ENCODE measurements at places on chromosomes 7 and 10.

DNA sequence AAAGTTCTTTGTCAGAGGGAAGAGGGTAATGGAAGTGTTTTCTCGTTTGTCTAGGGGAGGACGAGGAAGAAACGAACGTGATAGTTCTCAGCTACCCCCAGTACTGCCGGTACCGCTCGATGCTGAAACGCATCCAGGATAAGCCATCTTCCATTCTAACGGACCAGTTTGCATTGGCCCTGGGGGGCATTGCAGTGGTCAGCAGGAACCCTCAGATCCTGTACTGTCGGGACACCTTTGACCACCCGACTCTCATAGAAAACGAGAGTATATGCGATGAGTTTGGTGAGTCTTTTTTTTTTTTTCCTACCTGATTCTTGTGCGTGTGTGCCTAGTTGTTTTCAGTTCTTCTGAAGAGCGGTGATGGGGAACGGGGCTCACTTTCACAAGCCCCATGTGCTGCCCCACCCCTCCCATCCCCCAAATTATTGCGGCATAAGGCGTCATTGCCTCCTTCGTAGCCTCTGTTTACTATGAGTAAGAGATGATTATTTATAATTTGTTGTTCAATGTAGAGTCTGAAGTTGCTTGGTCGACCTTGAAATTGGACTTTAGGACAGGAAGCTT is 98.6 kb downstream of the ARID5B start:
- no peak for DNase-seq

- no peak for DNase-seq
Measured at GRCh38 chr7:70577078-70577477, 554.9 kb upstream of the GALNT17 start.

GRCh38 chr7:1675673-1676549 is 5.8 kb downstream of the ELFN1 start:
- no peak for DNase-seq

GRCh38 chr10:127830414-127830813 is 62.3 kb downstream of the CLRN3 start:
- no peak for DNase-seq

DNA sequence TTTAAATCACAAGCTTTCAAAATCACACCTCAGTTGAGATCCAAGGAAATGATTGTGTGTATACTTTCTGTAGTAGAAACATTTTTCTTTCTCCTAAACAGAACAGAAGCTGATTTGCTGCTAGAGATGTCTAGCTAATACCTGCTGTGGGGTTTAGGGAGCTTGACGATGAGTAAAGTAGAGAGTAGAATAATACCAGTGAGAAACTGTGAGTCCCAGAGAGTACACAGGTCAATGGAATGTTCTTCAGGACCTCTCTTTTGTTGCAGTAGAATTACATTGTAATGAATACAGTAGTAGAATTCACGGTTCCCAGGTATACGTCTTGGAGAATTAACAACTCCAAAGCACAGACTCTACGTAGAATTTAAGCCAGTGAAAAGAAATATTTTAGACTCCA is 18.0 kb downstream of the TRUB1 start:
- DNase-seq = no peak

DNA sequence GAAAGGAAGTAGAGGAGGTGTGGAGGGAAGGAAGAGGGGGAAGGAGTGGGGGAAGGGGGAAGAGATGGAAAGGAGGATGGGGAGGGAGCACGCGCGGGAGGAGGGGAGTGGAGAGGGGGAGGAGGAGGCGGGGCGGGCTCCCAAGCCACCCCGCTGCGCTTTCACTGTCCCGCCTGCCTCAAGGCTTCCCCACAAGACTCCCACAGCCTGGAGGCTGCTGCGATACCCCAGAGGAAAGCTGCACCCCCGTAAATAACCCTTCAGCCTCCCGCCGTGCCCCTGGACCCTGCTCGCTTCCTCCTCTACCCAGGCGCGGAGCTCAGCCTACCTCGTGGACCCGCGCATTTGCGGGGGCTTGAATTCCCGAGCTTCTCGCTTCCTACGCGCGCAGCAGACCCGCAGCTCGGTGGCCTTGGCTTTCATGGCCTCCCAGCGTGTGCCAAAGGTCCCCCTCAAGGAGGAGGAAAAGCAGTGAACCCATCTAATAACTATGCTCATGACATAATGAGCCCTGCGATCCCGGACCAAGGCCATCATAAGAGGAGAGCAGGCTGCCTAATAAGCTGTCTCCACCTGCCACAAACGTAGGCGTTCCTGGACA is at the start of gene C10orf67:
Gene C10orf67, minus strand, starts transcription at position 557 of the 601 bp plus-strand sequence. Its CDS starts 23 bp downstream, at position 534.
- DNase-seq = no peak

DNA sequence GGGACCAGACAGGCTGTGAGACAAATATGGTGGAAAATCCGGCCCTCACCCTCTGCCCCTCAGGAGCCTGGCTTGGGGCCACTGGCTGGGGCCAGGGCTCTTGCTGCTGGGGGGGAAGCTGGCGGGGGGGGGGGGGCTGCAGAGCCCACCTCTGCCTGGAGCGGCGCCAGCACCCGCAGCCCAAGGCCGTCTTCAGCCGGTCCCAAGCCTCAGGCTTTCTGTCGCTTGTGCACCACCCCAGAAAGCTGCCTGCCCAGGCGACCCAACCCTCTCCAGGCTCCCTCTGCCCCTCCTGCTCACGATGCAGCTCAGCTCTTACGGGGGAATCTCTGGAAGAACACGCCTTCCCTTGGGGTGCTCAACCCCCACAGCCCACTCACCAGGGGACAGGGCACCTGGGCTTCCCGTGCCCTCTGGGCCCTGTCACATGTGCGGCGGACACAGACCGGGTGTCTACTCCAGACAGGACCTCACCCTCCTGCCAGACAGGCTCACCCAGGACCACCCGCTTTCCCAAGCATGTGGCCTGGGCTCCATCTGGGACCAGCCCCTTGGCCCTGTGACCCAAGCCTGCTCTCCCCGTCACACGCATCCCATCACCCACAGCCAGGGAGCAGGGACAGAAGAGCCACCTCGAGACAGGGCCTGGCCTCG is 43.9 kb downstream of the DPYSL4 start:
- DNase-seq = no peak

GRCh38 chr10:55287346-55287745 is 486.3 kb upstream of the PCDH15 start:
- no peak for DNase-seq

DNA sequence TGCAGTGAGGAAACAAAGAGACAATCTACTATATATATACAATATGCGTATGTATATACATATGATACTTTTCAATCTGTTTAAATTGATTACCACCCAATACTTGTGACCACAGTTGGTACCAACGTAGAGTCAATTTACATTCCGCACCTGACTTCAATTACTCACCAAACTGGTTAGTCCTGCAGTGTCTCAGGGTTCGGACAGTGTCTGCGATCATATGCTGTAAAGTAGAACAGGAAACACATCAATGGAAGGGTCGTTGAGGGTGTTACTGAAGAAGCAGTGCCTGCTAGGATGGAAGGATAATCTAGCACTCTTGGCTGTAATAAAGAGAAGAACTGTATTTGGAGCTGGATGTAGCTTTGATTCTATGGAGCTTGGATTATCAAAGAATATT is 179.7 kb upstream of the CDCA7L start:
- DNase-seq = no peak

DNA sequence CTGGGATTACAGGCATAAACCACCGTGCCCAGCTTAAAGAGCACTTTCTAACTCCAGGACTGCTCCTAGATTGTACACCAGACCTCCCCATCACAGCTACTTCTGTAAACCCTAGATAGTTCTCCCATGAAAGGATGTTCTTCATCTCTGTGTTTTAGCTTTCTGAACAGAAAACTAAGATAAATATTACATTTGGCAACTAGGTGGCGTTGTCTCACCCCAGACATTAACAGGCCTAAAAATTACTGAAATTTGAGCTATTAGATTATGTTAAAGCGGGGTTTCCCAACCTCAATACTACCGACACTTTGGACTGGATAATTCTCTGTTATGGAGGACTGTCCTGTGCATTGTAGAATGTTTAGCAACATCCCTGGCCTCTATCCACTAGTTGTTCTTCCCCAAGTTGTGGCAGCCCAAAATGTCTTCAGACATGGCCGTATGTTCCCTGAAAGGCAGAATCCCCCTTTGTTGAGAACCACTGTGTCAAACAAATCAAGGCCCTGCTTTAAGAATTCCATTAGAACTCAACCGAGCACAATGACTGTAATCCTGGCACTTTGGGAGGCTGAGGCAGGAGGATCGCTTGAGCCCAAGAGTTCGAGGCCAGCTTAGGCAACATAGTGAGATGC is 19.1 kb downstream of the ATOH7 start:
- no peak for DNase-seq

DNA sequence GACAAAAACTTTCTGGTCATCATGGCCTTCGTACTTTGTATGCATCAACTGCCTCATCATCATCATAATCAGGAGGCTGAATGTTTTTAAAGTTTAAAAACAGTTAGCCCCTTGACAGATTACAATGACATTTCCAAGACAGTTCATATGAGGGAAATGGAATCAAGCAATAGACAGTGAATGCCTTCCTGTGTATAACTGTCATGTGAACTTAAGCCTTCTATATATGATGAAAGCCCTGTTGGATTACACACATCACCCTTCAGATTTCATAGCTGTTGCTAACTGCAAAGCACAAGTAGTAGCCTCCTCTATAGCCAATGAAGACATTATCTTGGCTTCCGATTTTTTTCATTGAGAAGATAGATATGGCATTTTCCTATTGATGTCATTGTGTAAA is 154.0 kb downstream of the PLXDC2 start:
- DNase-seq = no peak

DNA sequence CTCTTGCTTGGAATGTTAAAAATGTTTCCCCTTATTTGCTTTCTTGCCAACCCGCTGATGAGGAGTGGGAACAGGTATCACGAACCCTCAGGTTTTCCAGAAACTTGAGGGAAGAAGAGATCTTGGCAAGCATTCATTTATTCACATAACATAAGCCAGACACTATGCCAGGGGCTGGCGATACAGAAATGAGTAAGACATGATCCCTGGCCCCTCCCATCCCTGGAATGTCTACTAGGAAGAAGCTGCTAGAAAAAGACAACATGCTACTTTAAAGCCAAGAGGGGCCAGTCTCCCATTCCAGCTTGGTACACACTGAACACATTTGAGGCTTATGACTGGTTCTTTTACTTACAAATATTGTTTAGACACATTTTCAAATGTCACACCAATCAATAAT is 26.4 kb downstream of the SLC35B4 start:
- no peak for DNase-seq

DNA sequence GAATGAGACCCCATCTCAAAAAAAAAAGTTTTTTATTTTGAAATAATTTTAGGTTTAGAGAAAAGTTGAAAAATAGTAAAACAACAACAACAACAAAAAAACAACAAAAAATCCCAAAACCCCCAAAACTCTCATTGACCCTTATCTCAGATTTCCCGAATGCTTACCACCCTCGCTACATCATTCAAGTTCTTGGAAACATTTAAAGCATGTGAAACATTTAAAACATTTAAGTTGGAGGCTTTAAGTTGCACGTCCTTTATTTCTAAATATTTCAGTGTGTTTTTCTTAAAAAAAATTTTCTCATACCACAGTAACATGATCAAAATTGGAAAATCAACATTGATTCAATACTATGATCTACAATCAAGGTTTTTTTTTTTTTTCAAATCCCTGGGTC is 382 bp upstream of the ARMS2 start:
- no peak for DNase-seq

- DNase-seq = no peak
Measured at GRCh38 chr7:2824026-2824677, 20.0 kb downstream of the GNA12 start.

DNA sequence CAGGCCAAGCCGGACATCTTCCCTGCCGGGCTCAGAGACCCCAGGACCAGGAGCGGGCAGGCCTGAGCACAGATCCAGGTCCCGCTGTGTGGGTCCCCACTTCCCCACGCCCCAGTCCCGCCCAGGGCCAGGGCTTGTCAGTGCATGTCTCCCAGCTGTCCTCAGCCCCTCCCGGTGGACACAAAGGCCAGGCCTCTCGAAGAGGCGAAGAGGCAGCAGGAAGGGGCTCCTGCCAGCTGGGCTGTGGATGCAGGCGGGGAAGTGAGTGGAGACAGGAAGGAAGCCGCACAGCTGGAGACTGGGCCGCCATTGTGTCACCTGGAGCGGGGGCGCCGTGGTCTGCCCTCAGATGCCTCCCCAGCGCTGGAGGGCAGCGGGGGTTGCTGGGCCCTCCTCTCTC is 4.8 kb downstream of the GRIFIN start:
- DNase-seq = no peak

- DNase-seq = no peak
Measured at GRCh38 chr7:155391414-155391813, 66.5 kb upstream of the EN2 start.

GRCh38 chr10:101467286-101467770 is 113.4 kb downstream of the BTRC start:
- no peak for DNase-seq

- no peak for DNase-seq
Measured at GRCh38 chr10:52115823-52116222, 198.3 kb upstream of the DKK1 start.

DNA sequence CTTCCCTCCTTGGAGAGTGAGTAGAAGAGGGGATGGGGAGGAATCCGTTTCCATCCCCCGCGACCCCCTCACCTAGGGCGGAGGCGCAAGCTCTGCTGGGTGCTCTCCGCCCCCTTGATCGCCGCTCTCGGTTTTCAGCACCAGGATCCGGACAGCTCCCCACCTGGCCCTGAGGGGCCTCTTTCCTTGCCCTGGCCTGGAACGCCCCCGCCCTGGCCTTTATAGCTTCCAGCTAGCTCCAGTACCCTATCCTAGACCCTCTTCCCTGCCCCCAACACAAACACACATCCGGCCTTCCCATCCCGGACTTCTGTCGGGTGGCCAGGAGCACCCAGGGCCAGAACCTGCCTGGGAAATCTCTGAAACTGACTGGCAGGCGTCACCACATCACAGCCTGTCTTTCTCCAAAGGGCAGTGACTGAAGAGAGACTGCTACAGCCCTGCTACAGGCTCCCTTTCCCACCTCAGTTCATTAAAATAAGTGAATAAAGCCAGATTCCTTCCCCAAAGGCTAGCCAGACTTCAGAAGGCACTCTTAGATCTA is 72.3 kb upstream of the LEP start:
- DNase-seq = no peak

DNA sequence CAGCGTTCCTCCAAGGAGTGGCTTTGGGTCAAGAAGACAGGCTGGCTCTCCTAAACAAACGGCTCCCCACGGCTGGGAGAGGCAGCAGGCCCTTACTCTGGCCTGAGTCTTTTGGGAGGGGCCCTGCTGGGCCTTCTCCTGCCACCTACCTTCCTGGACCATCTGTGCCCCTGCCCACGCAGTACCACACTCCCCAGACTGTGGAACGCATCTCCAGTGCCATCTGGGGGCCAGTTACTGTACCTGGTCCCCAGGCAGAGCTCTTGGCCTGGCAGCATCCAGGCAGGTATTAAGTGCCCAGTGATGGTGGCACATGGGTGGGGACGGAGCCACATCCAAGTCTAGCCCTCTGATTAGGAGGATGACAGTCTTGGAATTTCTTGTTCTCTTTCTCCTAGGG is 14.4 kb downstream of the ALKBH4 start:
- no peak for DNase-seq

- peak; percentile 48 for DNase-seq
Measured at GRCh38 chr10:88582806-88583583, at the start of gene RNLS. RNLS (minus strand) TSS chr10:88583318.

DNA sequence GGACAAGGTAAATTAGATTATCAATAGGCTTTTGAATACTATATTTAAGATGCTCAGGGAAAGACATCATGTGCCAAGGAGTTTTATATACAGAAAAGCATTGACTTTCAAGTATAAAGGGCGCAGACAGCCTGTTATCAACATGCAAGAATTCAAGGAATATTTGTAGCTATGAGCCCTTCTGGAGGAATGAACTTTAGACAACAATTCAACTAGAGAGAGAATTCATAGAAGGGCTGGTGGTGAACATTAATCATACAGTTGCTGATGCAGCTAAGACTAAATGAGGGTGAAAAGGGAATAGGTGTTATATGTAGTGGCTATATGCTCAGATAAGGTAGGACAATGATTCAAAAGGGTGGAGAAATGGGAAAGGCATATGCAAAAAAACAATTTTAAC is 41.2 kb downstream of the AOAH start:
- DNase-seq = no peak

Measured in activated naive CD4-positive, alpha-beta T cell (primary cell).